T-helper 2 cell treated with Interferon-gamma antibody and Interleukin-4, amounts not matched to agents 5 μg/mL and 100 μg/mL, for 36 hours (primary cell): ENCODE measurements at places on chromosomes 7 and 10.

DNA sequence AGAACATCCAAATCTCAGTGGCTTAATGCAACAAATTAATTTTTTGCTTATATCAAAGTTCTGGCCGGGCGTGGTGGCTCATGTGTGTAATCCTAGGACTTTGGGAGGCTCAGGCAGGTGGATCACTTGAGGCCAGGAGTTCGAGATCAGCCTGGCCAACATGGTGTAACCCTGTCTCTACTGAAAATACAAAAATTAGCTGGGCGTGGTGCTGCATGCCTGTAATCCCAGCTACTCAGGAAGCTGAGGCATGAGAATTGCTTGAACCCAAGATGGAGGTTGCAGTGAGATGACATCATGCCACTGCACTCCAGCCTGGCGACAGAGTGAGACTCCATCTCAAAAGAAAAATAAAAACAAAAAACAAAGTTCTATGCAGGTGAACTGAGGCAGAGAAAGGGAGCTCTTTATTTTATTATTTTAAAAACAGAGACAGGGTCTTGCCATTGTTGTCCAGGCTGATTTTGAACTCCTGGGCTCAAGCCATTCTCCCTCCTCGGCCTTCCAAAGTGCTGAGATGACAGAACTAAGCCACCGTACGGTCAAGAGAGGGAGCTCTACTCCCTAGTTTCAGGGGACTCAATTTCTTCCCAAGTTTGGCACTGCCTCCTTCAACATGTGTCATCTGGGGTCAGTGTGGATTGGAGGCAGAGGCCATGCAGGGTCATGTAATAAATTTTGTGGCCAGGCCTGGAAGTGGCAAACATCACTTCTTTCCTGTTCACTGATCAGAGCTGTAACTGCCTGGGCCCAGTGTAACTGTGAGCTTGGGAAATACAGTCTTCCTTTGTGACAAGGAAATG lies 2.4 kb downstream of the ADCK2 start:
- no peak for DNase-seq

- DNase-seq = no peak
Measured at GRCh38 chr7:112892263-112892662, 102.1 kb upstream of the TMEM168 start.

DNA sequence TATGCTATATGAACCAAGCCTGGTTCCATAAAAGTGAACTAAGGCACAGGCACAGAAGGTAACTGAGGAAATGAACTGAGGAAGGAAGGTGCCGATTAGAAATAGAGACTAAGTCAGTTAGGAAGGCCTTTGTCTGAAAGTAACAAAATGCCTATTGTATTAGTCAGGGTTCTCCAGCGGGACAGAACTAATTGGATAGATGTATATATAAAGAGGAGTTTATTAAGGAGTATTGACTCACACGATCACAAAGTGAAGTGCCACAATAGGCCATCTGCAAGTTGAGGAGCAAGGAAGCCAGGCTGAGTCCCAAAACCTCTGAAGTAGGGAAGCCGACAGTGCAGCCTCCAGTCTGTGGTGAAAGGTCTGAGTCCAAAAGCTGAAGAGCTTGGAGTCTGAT lies 13.9 kb upstream of the PLXNA4 start:
- no peak for DNase-seq

DNA sequence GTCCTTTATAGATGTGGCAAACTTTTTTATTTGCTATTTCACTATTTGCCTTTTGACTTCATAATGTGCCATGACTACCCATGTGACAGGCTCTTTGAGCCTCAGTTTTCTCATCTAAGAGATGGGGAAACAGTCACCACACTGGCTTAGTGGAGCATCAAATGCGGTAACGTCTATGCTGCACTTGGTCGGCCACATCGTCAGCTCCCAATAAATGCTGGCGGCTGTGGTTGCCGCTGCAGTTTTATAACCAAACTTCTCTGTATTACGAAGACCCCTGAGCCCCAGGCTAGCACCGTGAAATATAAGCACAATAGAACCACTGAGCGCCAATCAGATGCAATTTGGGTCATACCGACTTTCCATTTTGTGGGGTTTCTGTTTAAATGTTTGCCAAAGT lies 56.2 kb downstream of the PARP12 start:
- no peak for DNase-seq

DNA sequence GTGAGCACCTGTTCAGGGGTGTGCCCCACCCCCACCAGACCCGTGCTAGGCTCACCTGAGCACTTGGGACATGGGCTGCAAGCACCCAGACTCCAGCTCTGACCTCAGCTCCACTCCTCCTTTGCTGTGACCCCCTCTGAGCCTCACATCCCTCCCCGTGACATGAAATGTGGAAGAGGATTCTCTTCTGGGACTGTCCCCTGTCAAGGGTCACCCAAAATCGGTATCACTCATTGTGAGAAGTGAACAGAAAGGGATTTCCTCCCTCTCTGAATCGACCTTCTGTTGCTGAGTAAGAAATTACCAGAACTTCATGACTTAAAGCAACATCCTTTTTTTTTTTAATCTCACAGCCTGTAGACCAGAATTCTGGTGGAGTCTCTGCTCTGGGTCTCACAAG lies 6.2 kb upstream of the CHST15 start:
- DNase-seq = no peak

- peak; percentile 69 for DNase-seq
Measured at GRCh38 chr7:131109759-131110296, 217.8 kb upstream of the MKLN1 start.

- no peak for DNase-seq
Measured at GRCh38 chr7:135672560-135673359, 10.4 kb downstream of the STMP1 start.

GRCh38 chr10:101094121-101094879 lies 32.5 kb downstream of the KAZALD1 start:
- no peak for DNase-seq

- DNase-seq = no peak
Measured at GRCh38 chr10:34731885-34732701, 83.0 kb downstream of the PARD3 start.

- no peak for DNase-seq
Measured at GRCh38 chr7:25405736-25406135, 177.4 kb upstream of the NPVF start.

- DNase-seq = no peak
Measured at GRCh38 chr7:113664867-113665266, 253.9 kb downstream of the PPP1R3A start.

DNA sequence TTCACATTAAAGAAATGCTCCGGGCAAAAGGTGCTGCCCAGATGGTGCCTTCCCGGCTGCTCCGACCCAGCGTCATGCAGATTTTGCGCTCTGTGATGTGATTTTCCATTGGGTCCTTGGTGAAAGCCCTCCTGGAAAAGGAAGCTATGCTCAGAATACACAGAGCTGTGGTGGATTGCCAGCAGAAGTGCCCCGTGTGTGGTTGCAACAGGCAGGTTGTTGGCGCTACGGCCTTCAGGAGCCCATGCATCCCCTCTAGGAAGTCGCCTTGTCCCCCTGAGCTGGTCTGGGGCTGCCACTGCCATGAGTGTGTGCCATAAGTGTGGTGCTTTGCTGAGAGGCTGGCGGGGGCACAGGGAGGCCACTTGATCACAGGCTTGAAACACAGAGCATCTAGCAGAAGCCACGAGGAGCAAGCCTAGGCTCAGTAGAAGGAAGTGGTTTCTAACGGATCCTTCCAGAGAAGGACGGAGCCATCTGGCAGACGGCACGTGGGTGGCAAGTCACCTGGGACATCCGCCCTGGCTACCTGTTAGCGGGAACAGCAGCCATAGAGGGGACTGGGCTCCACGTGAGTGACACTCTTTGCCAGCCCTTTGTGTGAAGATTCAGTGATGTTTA lies 210.9 kb downstream of the CUX1 start:
- DNase-seq = no peak

DNA sequence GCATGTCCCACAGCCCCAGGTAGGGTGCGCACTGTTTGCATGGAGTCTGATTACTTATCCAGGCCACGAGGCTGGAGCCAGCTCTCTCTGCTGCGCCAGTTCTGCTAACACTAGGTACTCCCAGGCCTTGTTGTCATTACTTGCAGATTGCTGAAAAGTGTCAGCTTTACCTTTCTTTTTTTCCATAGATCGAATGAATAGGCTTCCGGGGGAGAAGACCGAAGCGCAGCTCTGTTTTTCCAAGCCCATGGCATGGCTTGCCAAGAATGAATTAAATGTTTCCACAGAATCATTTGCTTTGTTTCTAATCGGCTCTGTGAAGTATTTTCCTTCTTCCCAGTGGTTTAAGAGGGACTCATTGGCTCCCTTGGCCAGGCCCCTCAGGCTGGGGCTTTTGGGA lies 285.8 kb downstream of the BMPER start:
- no peak for DNase-seq

GRCh38 chr7:64883113-64883905 lies 19.8 kb upstream of the ZNF273 start:
- no peak for DNase-seq

DNA sequence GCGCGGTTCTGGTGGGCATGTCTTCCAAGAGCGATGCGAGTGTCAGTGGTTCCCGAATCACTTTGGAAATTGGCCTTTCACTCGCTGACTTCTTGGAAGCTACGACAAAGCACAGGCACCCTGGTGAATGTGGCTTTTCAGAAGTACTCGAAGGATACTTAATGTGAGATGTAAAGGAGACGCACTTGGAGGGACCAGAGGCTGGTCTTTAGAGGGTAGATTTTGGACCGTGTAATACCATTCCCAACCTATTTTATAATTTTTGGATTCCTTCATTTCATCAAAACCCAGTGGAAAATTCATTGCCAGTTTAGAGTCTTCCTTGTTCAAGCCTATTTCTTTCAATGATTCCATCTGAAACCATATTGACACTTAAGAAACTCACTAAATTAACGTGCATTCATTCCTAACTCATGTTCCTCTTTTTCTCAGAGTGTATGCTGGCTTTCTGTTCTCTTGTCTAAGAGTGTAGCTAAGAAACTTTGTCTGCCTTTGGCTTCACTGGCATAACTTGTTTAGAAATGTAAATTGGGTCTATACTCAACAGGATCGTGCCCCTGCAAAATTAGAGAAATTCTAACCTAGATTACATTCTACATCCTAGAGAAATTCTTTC lies 645 bp upstream of the COPG2 start:
- no peak for DNase-seq
